ENCODE measurements at places on chromosomes 16 and 17.

GRCh38 chr17:73492821-73493814, 151.1 kb downstream of the SDK2 start:
- no peak for DNase-seq

DNA sequence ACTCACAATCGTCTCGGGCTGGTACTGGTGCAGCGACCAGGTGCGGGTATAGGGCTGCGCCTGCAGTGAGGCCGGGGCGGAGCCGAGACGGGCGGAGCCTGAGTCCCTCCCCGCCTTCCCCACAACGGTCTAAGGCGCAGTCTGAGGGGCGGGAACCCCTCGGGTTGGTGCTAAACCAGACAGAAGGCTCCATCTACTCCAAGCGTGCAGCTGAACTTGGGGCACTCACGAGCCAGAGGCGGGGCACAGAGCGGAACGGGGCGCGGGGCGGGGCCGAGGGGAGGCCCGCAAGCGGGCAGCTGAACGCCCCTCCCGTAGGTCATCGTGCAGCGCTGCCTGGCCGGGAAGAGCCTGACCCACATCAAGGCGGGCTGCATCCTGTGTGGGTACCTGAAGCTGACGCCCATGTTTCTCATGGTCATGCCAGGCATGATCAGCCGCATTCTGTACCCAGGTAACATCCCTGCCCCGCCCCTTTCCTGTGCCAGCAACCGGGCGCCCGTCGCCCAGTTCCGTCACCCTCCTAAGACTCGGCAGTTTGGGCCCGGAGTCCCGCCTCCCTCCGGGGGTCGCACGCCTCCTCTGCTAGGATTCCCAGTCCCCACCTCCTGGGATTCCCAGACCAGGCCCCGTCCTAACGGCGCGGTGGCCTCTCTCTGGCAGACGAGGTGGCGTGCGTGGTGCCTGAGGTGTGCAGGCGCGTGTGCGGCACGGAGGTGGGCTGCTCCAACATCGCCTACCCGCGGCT, 5.0 kb downstream of the SLC5A2 start:
- peak; percentile 45 for DNase-seq

DNA sequence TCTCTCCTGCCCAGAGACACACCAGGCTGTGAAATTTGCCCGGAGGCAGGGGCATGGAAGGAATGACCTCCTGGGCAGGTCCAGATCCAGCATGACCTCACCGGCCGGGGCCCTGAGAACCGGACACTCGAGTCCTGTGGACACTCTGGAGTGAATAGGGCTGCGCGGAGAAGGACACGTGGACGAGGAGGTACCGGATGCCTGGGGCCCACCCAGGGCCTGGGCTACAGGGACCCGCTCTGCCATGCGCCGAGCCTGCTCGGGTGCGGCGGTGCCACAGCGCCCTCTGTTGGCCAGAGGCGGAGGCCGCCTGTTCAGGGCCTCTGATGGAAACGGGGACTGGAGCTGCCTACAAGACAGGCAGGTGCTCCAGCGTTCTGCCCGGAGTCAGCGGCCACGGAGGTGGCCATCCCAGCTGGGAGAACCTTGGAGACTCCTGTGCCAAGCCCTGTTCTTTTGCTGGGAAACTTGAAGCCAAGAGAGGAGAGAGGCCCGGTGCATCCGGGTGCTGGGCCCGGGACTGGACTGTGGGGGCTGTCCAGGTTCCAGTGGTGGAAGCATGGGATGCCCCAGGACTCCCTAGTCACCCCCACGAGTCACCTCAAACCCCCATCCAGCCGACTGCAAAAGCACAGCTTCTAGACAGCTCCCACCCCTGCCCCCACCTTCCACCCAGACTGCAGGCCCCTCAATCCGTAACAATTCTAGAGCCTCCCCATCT, 19.3 kb upstream of the NXPH3 start:
- peak; percentile 64 for DNase-seq

- DNase-seq, result no peak
These were observed 16.5 kb upstream of the MRPS23 start for GRCh38 chr17:57866319-57866718.

- no peak for DNase-seq
These were observed 329.4 kb upstream of the CCL2 start for GRCh38 chr17:33925649-33926048.

DNA sequence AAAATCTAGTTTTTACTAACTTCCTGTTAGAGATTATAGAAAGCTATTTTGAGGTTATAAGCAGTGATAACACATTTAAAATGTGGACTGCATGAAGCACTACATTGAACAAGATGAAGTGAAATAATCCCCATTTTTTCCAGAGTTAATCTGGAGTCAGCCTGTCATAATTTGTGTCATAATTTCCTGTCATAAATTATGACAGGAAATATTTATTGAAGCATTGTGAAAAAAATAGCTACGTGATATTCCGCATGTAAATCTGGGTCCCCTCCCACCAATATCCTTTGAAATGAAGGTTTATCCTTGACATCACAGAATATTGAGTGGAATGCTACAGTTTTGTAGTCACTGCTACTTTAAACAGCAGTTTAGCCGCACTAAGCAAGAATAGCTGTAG, 40.1 kb downstream of the OMG start:
- DNase-seq, result no peak

- DNase-seq, result no peak
These were observed 66.6 kb upstream of the KSR1 start for GRCh38 chr17:27389542-27390140.

Data from stimulated activated CD8-positive, alpha-beta memory T cell treated with anti-CD3 and anti-CD28 coated beads, Interleukin-7, amount 100 ng/mL, for 1 hour (primary cell).